ENCODE measurements at places on chromosomes 2 and 18. TPM values are rescaled to one million over a fixed set of nuclear protein-coding genes. Genes with fewer than 3 reads are reported as not detected.

GRCh38 chr18:35389095-35389618, 12.0 kb upstream of the ZNF396 start:
- no peak for DNase-seq

GRCh38 chr2:18723219-18723618, 133.8 kb upstream of the NT5C1B start:
- no peak for DNase-seq

DNA sequence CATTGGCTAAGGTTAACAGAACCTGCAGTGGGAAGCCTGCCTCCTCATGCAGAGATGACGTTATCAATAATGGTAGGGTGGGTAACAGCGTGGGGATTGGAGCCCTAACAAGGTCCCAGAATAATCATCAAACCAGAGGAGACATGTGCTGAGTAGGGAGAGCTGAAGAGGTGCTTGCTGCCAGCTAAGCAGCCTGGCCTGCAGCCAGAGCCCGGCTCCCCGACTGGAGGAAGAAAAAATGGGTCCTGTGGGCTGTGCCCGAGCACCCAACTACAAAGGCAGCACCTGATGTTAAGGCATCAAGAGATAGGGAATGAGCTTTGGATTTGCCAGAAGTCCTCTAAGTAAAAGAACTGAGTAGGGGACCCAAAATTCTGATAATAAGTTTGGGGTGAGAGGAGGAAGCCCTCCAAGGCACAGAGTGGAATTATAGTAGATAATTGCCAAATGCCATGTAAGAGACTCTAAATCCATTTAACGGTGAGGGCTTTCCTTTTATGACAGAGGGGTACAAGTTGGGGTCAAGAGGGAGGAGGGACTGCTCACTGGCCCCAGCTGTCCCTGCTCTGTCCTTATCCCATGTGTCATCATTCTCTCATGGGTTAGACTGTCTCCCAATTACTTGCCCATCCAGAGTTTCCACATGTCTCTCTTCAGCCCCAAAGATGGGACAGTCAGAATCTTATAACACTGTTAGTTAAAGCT, 156.1 kb downstream of the ANTXR1 start:
- no peak for DNase-seq

DNA sequence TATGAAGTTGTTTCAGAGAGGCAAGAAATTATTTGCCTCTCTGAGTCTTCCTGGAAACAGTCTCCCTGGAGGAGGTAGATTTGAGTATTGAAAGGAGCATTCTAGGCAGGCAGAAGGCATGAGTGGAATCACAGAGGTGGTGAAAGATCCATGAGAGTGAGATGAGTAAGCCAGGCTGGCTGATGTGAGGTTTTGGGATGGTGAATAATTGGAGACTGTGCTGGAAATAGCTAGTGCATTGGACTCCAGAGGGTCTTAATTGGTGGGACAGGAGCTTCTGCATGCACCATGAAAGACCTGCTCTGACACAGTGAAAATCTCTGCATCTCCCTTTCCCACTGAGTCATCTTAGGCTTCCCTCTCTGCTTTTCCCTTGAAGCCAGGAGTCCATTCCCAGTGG, 46.3 kb downstream of the CDC42EP3 start:
- no peak for DNase-seq

DNA sequence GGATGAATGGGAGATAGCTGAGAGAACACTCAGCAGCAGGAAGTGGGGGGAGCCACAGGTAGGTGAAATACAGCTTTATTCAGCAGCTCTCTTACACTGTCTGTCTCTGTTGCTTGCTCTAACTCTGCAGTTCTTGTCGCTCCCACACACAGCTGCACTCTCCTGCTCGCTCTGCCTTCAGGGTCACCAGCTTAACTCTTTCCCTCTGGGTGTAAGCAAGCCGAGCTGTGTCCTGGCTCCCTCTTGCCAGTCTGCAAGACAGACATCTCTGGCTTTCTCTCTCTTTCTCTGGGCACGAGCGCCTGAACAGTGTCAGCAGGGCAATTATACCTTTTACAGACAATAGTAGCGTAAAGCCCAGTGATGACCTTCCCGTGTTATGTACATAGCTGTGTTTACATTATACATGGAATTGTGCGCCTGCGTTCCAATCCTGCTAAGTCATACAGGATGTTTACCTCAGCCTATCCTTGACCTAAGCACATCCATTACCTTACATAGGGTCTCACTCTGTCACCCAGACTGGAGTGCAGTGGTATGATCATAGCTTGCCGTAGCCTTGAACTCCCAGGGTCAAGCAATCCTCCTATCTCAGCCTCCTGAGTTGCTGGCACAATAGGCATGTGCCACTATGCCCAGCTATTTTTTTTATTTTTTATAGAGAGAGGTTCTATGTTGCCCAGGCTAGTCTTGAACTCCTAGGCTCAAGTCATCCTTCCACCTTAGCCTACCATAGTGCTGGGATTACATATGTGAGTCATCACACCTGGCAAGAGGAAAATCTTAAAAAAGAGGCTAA, 57.8 kb upstream of the CHN1 start:
- no peak for DNase-seq

CABLES1 gene
- total RNA-seq, result 2.7 TPM

DNA sequence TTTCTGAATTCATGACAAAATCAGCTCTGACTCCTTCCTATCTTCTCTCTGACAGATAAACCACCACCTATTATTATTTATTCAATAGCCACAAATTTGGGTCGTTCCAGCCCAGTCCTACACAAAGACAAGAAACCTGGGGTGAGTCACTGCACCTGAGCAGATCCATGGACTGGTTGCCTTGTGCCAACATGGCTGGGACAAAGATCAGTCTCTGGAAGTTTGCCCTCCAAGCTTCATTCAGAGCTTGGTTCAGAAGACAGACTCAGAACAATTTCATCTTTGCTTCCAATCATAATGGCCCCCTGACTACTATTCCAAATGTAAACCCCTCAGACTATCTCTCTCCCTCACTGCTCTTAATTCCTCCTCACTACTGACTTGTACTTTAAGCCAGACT, 9.6 kb upstream of the EXOC6B start:
- no peak for DNase-seq

GRCh38 chr2:27307287-27307544, 1.0 kb downstream of the UCN start:
- no peak for DNase-seq

DNA sequence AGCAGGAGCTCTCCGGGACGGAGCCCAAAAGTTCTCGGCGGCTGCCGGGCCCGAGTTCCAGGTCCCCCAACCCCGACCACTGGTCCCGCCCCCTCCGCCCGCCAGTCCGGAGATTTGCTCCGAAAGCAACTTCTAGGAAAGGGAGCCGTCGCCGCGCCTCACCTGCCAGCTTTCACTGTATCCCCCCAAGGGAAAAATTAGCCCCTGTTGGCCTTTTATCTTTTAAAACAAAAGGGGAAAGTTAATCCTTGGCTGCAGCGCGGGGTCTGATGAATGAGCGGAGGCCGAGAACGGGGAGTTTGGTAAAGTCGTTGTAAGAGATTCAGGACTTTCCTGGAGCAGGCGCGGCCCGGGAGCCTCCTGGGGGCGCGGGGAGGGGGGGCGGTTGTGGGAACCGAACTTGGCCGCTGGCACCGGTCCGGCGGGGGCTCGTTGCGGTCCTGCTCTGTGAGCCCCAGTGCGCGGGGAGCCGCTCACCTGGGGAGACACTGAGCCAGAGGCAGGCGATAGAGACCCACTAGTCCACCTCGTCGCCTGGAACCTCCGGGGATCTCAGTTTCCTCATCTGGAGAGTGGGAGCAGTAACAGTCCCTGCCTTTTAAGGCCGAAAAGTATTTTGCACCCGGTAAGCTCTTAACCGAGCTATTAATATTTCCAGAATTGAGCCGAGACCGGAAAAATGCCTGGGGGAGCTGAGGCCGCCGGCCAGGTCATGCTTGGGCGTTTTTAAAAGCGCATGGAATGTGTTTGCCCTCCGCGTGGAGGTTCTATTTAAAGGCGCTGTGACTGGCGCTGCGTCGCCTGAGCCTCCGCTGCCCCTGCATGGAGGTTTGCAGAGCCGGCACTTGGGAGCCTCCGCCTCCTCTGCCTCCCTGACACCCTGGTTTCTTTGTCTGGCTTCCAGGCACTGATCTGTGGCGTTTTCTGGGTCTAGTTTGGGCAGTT, 1.1 kb downstream of the EFHD1 start:
- peak; percentile 33 for DNase-seq

SLC9A2 gene
- total RNA-seq, result 0.25 TPM

OLA1 gene
- 65.7 TPM for total RNA-seq

CCDC74A gene
- total RNA-seq, result 1.1 TPM

DNA sequence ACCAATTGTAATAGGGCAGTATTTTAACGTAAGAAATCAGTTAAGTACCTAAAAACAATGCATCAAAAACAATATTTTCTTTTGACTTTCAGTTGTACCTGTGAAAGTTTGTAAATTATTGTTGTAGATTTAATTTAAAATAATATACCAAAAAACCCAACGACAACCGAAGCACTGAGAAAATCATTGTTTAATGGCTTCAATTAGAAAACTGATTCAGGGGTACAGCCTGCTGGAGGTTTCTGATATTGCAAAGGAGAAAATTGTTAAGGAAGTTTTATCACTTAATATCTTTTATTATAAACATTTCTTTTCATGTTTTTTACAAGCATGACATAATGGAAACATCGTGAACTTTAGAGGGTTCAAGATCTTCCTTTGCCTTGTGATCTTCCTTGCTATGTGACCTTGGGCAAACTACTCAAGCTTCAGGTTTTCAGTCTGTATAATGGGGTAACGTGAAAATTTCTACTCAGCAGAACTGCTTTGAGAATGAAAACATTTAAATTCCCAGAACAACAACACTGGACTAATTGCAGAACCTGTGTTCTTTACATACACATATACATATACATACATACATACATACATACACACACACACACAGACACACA, 76.3 kb upstream of the GLS start:
- no peak for DNase-seq

RTKN gene
- total RNA-seq, result 14.0 TPM

BMPR2 gene
- 51.7 TPM for total RNA-seq

- peak; percentile 22 for DNase-seq
Measured at GRCh38 chr2:32792416-32792815, 154.3 kb upstream of the LTBP1 start.

DNA sequence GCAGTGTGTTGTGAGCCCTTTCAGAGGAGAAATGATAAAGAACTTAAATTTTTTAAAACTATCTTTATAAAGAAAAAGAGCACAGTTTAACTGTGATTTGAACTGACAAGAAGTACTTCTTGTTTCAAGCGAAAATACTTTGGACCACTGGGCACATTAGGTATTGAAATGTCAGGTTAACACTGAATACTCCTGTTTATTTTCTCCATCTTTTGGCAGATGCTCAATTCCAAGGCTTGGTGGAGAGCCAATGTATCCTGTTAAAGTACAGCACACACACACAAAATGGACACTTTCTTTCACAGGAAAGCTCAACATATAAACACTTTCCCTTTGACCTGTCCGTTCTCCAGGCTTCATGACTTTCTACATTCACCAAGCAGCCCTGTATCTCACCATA, 32.6 kb upstream of the SP3 start:
- no peak for DNase-seq

DNA sequence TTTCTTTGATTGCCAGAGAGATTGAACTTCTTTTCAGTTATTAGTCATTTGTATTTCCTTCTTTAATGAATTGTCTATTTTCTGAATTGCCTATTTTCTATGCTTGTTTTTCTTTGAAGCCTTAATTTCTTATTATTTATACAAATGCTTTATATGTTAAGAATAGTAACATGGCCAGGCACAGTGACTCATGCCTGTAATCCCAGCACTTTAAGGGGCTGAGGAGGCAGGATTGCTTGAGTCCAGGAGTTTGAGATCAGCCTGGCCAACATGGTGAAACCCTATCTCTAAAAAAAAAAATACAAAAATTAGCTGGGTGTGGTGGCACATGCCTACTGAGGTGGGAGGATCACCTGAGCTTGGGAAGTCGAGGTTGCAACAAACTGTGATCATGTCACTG, 4.7 kb upstream of the RAB11FIP5 start:
- no peak for DNase-seq

SCG2 gene
- 0.19 TPM for total RNA-seq

TLX2 gene
- not detected for total RNA-seq

DNA sequence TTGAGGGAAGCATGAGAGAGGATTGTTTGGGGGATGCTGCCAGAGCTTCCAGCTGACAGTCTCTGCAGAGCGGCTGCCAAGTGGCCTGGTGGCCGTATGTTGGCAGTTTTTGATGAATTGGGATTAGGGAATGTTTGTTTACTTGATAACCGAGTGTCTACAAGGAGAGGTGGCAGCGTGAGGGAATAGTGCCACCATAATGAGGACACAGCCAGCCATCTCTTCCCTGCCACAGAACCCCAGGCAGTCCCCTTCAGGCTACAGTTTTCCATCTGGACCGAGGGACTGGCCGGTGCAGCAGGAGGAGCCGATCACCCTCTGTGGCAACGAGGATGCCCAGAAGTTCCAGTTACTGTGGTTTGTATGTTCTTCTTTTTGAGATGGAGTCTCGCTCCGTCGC, 55.2 kb downstream of the TRAPPC12 start:
- DNase-seq, result no peak

HOXD13 gene
- total RNA-seq, result not detected

M1AP gene
- total RNA-seq, result not detected

- DNase-seq, result no peak
Measured at GRCh38 chr2:45981384-45981930, 315.8 kb upstream of the EPAS1 start.

- no peak for DNase-seq
Measured at GRCh38 chr2:7004636-7005035, 87.4 kb downstream of the RNF144A start.

DNA sequence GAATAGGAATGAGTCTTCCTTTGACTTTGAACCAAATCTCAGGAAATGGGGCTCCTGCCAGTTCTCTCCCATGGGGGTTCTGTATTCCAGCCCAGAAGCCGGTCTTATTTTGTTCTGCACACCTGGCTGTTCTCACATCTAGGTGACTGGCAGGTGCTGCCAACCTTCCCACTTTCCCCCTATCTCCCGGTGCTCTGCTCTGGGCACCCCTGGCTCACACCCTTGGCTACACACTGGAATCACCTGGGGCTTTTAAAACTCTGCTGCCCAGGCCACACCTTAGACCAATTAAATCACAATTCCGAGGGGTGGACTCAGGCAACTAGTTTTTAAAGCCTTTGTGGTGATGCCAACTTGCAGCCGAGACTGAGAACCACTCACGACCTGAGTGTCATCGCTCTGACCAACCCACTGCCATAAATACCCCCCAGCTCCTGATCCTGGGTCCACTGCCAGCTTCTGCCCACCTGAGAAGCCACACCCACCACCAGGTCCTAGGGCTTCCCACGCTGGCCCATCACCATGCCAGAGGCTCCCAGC, 69.2 kb downstream of the KCNF1 start:
- DNase-seq, result no peak

- no peak for DNase-seq
Measured at GRCh38 chr2:158134055-158134454, 32.4 kb downstream of the UPP2 start.

DNA sequence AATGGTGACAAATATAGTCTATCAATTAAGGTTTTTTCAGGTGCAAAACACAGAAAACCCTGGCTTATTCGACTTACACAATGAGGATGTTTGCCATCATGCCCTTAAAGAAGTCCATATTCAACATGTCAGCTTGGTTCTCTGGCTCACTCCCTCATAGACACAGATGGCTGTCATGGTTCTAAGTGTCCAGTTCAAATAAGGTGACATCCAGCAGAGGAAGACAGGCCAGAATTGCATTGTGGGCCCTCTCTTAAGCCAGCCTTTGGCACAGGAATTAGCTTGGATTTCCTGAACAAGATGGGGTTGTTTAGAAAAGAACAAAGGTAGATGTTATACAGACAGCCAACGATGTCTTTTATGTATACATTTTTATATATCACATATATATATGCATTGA, 18.7 kb upstream of the SLC1A4 start:
- DNase-seq, result no peak

TUBA4B gene
- total RNA-seq, result not detected

NMUR1 gene
- 0.41 TPM for total RNA-seq

GRCh38 chr2:52365946-52366345, 1334.0 kb upstream of the NRXN1 start:
- DNase-seq, result no peak
